ENCODE measurements at places on chromosomes 7 and 10.

GRCh38 chr7:50962281-50962883, 179.7 kb upstream of the GRB10 start:
- no peak for DNase-seq

DNA sequence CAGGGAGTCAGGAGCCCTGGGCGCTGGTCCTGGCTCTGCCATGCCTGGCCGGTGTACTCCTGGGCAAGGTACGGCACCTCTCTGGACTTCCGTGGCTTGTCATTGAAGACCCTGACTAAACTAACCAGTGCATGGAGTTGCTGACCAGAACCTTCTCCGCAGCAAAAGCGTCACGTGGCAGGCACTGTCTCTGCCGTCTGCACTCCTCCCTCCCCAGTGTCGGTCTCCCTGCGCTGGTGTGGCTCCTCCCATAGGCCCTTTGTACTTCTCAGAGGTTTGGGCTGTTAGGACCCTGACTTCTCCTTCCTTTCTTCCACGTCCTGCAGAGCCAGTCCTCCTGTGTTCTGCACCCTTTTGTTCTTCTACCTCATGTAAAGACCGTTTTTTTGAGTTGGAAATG, 100.6 kb upstream of the CREB5 start:
- no peak for DNase-seq

- no peak for DNase-seq
These were observed 73.7 kb downstream of the ABLIM1 start for GRCh38 chr10:114584419-114584818.

DNA sequence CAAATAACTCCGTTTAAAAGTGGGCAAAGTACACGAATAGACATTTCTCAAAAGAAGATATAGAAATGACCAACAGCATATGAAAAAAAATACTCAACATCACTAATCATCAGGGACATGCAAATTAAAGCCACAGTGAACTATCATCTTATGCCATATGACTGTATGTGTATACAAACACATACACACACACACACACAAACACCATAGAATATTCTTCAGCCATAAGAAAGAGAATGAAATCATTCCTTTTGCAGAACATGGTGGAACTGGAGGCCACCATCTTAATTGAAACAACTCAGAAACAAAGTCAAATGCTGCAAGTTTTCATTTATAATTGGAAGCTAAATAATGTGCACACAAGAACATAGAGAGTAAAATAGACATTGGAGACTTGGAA, 1019.4 kb downstream of the KCNMA1 start:
- no peak for DNase-seq

GRCh38 chr10:125592897-125593296, 90.1 kb downstream of the TEX36 start:
- DNase-seq: no peak

DNA sequence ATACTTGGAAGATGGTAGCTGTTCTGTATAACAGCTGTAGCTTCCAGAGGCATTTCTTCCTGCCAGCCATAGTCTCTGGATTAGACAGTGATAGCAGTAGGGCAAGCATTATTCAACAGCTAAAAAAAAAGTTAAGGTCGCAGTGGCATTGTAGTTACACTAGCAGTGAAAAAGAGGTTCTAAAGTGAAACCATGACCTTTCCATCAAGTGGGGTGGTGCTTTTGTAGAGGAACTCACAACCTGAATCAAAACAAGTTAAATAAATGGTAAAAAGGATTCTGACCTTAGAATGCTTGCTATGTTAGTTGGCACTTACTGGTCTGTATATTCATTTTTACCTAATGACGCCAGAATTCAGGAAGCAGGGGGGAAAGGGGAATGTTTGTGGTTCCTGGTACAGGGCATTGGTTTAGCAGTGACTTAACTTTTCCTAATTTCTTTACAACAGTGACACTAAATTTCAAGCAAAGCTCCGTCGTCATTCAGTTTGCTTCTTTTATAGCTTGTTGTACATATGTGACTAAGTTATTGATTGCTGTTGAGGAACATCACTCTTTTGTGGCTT, 55.0 kb downstream of the GBF1 start:
- DNase-seq: no peak

- DNase-seq: no peak
These were observed 85.3 kb upstream of the RET start for GRCh38 chr10:42991442-42992098.

- DNase-seq: no peak
These were observed 86.2 kb downstream of the APBB1IP start for GRCh38 chr10:26524161-26524896.

DNA sequence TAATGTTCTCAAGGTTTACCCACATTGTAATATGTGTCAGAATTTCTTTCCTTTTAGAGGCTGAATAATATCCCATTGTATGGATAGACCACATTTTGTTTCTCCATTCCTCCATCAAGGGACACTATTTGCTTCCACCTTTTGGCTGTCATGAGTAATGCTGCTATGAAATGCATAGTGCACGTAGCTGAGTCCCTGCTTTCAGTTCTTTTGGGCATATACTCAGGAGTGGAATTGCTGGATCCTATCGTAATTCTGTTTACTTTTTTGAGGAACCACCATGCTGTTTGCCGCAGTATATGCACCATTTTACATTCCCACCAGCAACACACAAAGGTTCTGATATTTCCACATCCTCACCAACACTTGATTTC, 60.0 kb downstream of the PRF1 start:
- DNase-seq: no peak

DNA sequence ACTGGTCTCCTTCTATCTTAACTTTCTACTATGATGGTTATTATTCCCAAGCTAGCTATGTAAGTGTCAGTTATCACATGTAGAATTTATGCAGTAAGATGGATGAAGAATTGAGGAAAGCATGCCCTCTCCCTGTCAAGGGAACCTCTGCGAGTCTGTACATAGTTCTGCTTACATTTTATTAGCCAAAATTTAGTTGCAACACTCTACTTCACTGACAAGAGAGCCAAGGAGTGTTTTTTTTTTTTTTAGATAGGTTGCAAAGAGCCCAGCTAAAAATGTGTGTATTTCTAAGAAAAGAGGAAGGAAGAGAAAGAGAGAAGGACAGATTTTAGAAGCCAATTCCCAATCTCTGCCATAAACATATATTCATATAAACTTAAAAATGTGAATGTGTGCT, 357.7 kb upstream of the LRRN3 start:
- DNase-seq: no peak

DNA sequence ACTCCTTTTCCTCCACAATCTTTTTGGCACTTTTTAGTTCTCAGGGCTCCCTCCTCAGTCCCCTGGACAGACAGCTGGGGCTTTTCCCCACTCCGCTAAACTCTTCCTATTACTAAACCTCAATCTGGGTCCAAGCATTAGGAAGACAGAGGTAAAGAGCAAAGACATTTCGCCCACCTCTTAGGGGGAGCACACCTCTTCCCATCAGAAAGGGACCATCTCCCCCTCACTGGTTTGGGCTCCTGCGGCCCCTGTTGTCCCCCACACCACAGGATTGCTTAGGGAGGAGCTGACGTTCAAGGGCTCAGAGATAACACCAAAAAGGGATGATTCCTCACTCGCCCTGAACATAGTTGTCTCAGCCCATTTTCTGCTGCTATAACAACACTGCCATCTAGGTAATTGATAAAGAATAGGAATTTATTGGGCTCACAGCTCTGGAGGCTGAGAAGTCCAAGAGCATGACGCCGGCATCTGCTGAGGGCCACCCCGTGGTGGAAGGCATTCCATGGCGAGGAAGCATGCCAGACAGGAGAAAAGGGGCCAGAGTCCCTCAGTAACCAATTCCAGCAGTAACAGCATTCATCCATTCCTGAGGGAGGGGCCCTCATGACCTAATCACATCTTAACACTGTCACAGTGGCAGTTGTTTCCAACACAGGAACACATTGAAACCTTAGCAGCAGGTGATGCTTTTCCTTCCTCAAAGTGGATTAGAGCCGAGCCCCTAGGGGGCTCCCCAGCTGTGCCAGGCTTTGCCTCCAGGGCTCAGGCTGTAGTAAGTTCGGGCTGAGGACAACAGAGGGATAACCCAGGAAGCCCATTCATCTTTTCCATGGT, 209.6 kb downstream of the EBF3 start:
- no peak for DNase-seq

GRCh38 chr10:30991647-30992011, 40.0 kb downstream of the ZNF438 start:
- no peak for DNase-seq

DNA sequence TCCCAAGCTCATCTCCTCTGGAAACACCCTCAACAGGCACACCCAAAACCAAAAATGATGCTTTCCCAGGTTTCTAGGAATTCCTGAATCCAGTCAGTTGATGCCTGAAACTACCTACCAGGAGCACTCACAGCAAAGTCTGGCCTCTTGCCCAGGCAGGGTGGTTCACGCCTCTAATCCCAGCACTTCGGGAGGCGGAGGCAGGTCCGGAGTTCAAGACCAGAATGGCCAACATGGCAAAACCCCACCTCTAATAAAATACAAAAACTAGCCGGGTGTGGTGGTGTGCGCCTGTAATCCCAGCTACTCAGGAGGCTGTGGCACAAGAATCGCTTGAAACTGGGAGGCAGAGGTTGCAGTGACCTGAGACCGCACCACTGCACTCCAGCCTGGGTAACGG, 1.9 kb downstream of the MAD1L1 start:
- no peak for DNase-seq

- DNase-seq: no peak
These were observed 29.2 kb downstream of the GBX1 start for GRCh38 chr7:151138153-151138851.

DNA sequence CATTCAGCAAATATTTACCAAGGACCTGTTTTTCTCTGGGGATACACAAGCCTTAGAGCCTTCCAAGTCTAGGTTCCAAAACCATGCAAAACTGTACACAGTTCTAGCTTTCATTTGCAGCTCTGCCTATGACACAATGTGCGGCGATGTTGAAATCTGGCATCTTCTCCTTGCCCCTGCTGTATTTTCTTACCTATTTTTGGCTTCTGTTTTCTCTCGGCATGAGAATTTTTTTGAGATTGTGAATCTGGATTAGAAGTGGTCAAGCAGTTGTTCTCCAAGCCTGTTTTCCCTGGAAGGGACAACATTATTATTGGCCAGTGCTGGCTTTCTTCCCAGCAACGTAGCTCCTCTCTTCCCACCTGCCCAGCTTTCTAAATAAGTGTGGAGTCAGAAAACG, 176.3 kb downstream of the CREB5 start:
- DNase-seq: no peak

- DNase-seq: no peak
These were observed 29.5 kb upstream of the HYCC1 start for GRCh38 chr7:23043441-23043840.

DNA sequence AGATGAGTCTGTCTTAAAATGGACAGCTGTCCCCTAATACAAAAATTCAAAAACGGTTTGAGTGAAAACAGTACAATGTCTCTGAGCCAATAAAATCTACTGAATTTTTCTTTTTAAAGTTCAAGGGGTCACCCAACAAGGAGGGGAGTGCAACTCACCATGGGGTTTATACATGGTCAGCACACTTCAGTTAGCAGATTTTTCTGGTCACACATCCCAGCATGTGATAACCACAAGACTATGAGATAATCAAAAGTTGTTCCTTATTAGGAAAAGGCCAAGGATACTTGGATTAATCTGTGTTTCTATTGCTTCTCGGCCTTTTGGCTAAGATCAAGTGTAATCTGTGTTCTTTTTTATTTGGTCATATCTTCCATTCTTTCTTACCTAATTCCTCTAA, 31.6 kb downstream of the ABCB5 start:
- DNase-seq: no peak

- DNase-seq: no peak
These were observed 239.6 kb upstream of the ETV1 start for GRCh38 chr7:14229047-14229446.

GRCh38 chr7:134388336-134389019, 70.4 kb downstream of the AKR1B1 start:
- DNase-seq: no peak

GRCh38 chr7:3805151-3805550, 504.1 kb downstream of the SDK1 start:
- DNase-seq: no peak
